ENCODE measurements at places on chromosomes 2 and 18.
A peak's percentile ranks its signal among the peaks of the same experiment; 100 is the strongest.

DNA sequence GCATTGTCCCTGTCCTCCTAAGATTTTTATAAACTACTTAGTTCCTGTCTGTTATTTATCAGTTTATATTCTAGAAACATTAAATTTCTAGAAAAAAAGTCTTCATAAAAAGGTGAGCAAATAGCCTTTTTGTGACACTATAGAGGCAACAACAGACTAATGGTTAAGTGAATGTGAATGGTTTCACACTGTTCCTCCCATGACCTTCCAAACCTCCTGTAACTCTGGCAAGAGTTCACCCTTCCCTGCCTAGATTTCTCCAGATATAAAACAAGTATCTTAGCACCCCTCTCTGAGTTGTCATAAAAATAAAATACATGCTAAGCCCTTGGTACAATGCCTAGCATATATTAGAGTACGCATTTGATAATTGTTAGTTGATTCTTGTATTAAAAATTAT lies 29.2 kb downstream of the COBLL1 start:
- no peak for ATAC-seq

- ATAC-seq, result no peak
Observed at GRCh38 chr2:41859615-41860514, 188.0 kb upstream of the PKDCC start.

- no peak for ATAC-seq
Observed at GRCh38 chr2:105104208-105104731, 66.4 kb downstream of the MRPS9 start.

GRCh38 chr2:47784352-47784851 lies 1.5 kb downstream of the MSH6 start:
- ATAC-seq, result no peak

- ATAC-seq, result no peak
Observed at GRCh38 chr2:70678576-70679143, 89.3 kb downstream of the ADD2 start.

- ATAC-seq, result no peak
Observed at GRCh38 chr2:83280391-83280790, 1178.7 kb downstream of the SUCLG1 start.

GRCh38 chr2:176414641-176415040 lies 145.4 kb downstream of the MTX2 start:
- no peak for ATAC-seq

GRCh38 chr2:239826786-239827522 lies 198.2 kb downstream of the NDUFA10 start:
- ATAC-seq, result no peak

DNA sequence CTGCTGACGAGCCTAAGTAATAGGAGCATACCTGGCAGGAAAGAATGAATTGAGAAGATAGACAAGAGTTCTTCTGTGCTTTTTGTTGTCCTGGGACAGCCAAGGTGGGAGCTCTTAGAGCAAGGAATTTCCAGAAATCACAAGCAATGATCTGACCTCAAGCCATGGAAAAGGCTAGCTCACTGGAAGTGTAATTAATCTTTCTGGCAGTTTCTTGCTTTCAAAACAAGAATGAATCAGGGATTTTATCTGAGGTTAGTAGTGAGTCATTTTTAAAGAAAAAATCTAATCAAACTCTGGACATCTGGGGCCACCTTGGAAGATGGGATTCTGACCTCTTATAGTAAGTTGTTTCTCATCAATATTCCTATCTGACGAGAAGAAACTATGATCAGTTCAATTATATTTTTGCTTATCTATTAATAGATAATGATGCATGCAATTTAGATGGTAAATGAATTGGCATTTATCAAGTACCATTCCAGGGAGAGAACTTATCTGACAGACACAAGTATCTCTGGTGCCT lies 98.0 kb downstream of the ADCYAP1 start:
- no peak for ATAC-seq

- ATAC-seq, result peak; percentile 79
Observed at GRCh38 chr2:73952499-73953446, 26.1 kb downstream of the DGUOK start.

- ATAC-seq, result no peak
Observed at GRCh38 chr2:32824070-32824809, 122.5 kb upstream of the LTBP1 start.

- ATAC-seq, result no peak
Observed at GRCh38 chr18:54947091-54947490, 12.2 kb downstream of the CCDC68 start.

- ATAC-seq, result no peak
Observed at GRCh38 chr2:99571954-99572353, 82.1 kb upstream of the REV1 start.

- no peak for ATAC-seq
Observed at GRCh38 chr2:110943070-110943634, 177.6 kb upstream of the BCL2L11 start.

GRCh38 chr2:229179628-229180027 lies 91.5 kb downstream of the PID1 start:
- no peak for ATAC-seq

DNA sequence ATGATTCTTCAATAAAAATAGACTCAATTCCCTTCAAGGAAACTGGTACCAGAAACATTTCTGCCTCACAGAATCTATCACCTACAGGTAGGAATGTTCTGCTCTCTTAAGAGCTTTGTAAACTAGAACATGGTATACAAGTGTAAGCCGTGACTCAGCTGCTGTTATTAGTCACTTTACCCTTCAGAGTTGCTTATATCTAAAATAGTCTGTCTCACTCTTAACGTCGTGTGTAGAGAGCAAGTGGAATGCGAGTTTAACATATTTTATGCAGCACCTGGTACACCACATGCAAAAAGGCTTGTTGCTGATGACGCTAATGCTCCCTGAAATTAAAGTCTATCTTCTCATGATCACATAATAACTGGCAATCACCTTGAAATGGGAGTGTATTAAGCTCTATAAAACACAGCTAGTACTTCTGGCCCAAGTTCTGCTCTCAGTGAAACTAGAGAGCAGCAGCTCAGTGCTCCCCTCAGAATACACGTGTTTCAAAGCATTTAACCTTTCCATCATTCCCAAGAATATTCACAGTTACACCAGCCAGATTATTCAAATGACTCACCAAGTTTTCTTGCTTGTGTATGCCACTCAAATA lies 420.0 kb downstream of the ZEB2 start:
- ATAC-seq, result peak; percentile 94

DNA sequence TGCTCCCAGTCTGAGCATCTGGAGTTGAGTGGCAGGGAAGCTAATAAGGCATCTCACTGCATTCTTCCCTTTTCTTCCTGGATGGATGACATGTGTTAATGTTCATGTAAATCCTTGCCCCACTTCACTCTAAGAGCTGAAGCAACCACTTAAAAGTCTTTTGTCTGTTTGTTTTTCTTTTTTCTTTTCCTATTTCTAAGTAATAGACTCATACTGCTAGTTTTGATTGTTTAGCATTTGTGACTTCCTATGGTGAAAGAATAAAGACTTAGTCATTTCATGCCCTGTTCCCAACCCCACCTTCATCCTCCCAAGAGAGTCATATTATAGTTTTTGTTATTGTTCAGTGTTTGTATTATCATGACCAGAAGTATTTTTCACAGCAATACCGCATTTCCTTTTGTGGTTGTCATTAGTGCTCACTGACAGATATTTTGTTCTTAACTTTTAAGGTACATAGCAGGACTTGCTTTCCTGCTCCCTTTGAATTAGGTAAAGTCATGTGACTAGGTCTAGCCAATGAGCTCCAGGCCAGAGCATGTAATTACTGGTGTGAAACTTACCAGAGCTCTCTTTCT lies 18.1 kb upstream of the SPP2 start:
- ATAC-seq, result peak; percentile 89

- peak; percentile 69 for ATAC-seq
Observed at GRCh38 chr2:134120733-134121630, 132.9 kb upstream of the MGAT5 start.

DNA sequence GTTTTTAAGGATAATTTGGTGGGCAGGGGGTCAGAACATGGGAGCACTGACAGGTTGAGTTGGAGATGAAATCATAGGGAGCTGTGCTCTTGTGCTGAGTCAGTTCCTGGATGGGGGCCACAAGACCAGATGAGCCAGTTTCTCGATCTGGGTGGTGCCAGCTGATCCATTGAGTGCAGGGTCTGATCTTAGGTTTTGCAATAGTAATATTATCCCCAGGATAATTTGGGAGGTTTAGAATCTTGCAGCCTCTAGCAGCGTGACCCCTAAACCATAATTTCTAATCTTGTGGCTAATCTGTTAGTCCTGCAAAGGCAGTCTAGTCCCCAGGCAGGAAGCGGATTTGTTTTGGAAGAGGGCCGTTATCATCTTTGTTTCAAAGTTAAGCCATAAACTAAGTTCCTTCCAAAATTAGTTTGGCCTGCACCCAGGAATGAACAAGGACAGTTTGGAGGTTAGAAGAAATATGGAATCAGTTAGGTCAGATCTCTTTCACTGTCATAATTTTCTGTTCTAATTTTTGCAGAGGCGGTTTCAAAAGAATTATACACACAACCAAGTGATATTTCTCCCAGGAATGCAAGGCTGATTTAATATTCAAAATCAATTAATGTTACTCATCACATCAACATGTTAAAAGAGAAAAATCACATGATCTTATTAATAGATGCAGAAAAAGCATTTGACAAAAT lies 23.0 kb downstream of the DBI start:
- ATAC-seq, result no peak

DNA sequence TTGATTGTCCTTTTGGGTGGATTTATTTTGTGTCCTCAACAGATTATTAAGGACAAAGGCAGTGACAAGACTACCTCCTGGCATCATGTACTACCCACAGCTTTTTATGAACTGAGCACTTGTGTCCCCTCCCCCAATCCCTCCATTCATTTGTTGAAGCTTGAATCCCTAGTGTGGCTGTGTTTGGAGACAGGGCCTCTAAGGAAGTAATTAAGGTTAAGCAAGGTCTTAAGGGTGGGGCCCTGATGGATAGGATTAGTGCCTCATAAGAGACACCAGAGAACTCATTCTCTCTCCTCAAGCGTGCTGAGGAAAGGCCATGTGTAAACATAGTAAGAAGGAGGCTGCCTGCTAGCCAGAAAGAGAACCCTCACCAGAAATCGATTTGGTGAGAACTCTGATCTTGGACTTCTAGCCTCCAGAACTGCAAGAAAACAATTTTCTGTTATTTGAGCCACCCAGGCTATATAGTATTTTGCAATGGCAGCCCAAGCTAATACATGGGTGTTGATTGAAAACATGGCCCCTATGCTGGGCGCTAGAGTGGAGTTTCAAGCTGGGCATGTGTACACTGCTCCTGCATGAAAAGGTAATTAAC lies 3.4 kb upstream of the MAP4K4 start:
- no peak for ATAC-seq

DNA sequence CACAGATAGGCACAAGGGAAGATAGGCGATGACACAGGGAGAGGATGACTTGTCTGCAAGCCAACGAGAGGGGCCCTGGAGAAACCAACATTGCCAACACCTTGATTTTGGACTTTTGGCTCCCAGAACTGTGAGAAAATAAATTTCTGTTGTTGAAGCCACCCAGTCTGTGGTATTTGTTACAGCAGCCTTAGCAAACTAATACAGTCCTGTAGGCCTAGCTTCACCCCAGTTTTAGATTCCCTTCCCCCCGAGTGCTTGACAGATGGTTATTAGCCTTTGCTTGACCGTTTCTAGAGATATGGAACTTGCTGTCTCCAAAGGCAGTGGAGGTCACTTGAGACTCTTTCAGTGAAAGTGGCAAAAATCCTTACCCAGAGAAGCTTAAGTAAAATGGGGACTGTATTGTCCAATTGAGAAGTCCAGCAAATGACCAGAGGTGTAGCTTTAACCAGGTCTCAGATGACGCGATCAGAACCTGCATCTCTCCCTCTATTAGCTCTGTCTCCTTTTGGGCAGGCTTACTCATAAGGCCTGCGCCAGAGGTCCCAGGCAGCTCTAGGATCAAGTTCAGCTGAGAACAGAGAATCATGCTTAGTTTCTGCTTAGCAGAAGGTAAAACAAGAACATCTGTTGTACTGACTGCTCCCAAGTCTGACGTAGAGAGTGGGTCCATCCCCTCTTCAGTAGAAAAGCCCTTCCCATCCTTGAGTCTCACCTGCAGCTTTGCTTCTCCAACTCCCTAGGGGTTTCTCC lies 50.4 kb downstream of the MFSD6 start:
- no peak for ATAC-seq

- ATAC-seq, result no peak
Observed at GRCh38 chr2:143649226-143649740, 520.1 kb downstream of the ARHGAP15 start.

DNA sequence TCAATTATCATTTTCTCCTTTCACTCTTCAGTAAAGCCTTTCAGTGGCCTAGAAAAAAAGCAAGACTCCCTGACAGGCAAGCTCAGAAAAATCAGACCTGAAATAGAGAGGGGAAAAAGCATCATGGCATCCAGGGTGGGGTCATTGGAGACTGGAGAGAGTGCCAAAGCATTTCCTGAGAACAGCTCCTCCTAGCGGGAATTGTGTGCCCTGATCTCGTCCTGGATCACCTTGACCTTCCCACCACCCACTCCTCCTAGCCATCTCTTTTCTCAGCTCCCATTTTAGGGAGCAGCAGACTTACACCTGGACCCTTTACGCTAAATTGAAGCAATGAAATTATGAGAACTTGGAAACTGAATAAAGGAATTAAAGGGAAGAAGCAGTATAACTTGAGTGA lies 176.6 kb downstream of the VWC2L start:
- ATAC-seq, result no peak

DNA sequence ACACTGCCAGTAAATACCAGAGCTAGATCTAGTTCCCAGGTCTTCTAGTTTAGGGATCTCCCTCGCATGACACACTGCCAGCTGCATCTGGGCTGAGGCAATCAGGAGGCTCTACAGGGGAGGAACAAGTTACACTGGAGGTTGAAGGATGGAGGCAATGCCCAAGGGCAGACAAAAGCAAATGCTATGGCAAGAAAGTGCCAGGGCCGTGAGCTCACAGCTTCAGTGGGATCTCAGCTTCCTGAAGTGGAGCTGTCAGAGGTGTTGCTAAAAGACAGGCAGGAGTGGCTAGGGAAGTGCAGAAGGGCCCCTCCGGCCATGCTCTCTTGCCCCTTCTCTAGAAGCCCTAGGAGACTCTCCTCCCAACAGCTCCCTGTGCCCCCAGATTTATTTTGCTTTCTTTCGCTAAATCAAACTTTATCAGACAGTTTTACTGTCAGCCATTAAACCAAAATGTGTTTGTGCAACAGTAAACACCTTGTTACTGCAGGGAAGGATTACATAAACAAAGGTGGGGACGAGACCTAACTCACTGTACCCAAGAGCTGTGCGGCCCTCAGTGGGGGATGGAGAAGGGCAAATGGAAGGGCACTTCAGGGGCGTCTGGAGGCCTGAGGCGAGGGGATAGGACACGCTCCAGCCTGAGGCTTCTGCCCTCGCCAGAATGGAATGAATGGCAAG lies 39.4 kb upstream of the PKDCC start:
- ATAC-seq, result no peak

- ATAC-seq, result no peak
Observed at GRCh38 chr2:18930971-18931370, 341.6 kb upstream of the NT5C1B start.

GRCh38 chr2:201574766-201575165 lies 68.5 kb downstream of the TMEM237 start:
- no peak for ATAC-seq

DNA sequence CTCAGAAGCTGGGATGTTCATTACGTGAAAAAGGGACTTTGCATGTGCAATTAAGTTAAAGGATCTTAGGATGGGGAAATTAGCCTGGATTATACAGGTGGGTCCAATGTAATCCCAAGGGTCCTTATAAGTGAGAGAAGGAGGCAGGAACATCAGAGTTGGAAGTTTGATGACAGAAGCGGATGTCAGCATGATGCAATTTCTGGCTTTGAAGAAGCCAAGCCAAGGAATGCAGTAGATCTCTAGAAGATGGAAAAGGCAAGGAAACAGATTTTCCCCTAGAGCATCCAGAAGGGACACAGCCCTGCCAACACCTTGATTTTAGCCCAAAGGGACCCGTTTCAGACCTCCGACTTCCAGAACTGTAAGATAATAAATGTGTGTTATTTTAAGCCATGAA lies 136.4 kb downstream of the LNPK start:
- ATAC-seq, result no peak

- no peak for ATAC-seq
Observed at GRCh38 chr2:88377641-88377991, 74.9 kb downstream of the FOXI3 start.

Measured in activated T-helper 17 cell treated with anti-CD3 and anti-CD28 coated beads, Interleukin-2, amount 50 U/mL, for 72 hours (primary cell).